ENCODE measurements at places on chromosomes 5 and 9. TPM values are rescaled to one million over a fixed set of nuclear protein-coding genes. Genes with fewer than 3 reads are reported as not detected.

The TUSC1 gene
- total RNA-seq: 19.4 TPM

GRCh38 chr9:87578625-87579024 lies 81.0 kb downstream of the DAPK1 start:
- DNase-seq: no peak

DNA sequence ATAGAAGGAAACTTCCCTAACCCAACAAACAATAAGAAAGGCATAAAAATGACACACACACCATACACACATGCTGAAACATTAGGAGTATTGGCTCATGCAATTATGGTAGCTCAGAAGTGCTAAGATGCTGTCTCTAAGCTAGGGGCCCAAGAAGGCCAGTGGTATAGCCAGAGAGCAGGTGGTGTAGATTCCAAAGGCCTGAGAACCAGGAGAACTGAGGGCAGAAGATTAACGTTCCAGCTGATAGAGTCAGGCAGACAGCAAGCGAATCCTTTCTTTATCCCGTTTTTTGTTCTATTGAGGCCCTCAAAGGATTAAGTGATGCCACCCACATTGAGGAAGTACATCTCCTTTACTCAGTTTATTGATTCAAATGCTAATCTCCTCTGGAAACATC lies 262.9 kb downstream of the EPB41L4A start:
- DNase-seq: no peak

DNA sequence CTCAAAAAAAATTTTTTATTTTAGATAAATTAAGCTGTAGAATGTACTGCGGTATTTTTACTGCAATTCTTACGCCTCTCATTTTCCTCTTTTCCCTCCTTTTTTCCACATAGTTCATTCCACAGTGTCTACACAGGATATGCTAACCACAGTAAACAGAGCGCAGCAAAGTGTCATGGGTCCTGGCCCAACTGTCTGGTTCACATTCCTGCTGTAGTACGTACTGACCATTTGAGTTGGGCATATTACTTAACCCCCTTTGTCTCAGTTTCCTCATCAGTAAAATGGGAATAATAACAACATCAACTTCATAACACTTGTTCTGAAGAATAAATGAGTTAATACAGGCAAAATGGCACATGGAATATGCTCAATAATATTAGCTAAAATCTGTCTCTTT lies 41.6 kb downstream of the SLC44A1 start:
- DNase-seq: no peak

The FCN1 gene
- not detected for total RNA-seq

- no peak for DNase-seq
Observed at GRCh38 chr5:133605323-133605722, 7.0 kb downstream of the FSTL4 start.

The TRPM3 gene
- total RNA-seq: not detected

Data from glomerular endothelial cell (primary cell).